ENCODE measurements at places on chromosomes 1 and 21. TPM values are rescaled to one million over a fixed set of nuclear protein-coding genes. Genes with fewer than 3 reads are reported as not detected.

KLHL17 gene
- total RNA-seq: 9.7 TPM

MSH4 gene
- 0.17 TPM for total RNA-seq

CD5L gene
- not detected for total RNA-seq

HMGCL gene
- total RNA-seq: 38.5 TPM

FBXO2 gene
- total RNA-seq: 2.0 TPM

PERM1 gene
- total RNA-seq: not detected

ROR1 gene
- 93.1 TPM for total RNA-seq

ITLN1 gene
- 3.5 TPM for total RNA-seq

LGR6 gene
- not detected for total RNA-seq

FAAH gene
- 0.43 TPM for total RNA-seq

MAP10 gene
- total RNA-seq: 0.68 TPM

ATP1A4 gene
- total RNA-seq: not detected

CYP2J2 gene
- total RNA-seq: 1.4 TPM

ERG gene
- 0.23 TPM for total RNA-seq

All from pericardium fibroblast (primary cell).